ENCODE measurements at places on chromosomes 7 and 10.
A peak's percentile ranks its signal among the peaks of the same experiment; 100 is the strongest.

DNA sequence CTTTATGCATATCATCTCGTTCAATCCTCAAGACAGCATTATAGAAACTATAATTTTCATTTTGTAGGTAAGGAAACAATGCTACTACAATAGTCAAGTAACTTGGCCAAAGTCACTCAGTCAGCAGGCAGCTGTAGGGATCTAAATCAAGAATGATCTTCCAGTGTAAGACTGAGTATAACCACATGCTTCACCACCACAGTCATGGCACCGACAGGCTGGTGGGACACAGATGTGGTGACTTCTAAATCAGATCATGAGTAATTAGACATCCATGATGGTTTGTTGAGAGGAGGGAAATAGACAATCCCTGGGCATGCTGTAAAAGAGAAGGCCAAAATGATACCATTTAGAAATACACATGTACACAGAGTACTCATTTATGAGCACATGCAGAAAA lies 84.1 kb upstream of the ASAH2 start:
- no peak for DNase-seq

GRCh38 chr10:50990568-50991455 lies 83.5 kb upstream of the PRKG1 start:
- DNase-seq = peak; percentile 11

GRCh38 chr7:76328389-76328788 lies 25.9 kb downstream of the HSPB1 start:
- DNase-seq = no peak

GRCh38 chr7:94421681-94422080 lies 27.0 kb downstream of the COL1A2 start:
- no peak for DNase-seq

DNA sequence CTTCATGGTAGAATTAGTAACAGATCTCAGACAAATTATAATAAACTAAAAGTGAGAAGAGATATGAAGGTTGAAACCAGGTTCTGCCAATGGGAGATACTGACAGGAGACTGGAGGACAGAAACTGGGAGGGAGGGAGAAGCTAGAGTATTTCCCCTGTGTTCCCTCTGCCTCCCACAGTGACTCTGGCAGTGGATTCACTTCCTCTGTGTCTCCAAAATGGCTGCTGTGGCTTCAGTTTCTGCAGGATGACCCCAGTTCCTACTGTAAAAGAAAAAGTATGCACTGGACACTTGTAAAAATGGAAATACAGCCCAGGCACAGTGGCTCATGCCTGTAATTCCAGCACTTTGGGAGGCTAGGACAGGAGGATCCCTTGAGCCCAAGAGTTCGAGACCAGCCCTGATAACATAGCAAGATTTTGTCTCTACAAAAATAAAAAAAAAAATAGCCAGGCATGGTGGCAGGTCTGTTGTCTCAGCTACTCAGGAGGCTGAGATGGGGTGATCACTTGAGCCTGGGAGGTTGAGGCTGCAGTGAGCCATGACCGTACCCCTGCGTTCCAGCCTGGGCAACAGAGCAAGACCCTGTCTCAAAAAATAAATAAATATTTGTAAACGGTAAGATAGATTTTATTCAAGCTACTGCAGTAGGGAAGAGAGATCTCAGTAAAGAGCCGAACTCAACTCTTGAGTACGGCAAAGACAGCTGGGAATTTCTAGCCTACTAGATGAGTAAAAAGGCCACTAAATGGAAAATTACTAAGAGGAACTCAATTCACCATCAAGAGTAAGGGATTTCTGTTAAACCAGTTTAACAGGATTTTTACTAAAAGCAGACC lies 156.6 kb upstream of the TRIM24 start:
- DNase-seq = no peak

DNA sequence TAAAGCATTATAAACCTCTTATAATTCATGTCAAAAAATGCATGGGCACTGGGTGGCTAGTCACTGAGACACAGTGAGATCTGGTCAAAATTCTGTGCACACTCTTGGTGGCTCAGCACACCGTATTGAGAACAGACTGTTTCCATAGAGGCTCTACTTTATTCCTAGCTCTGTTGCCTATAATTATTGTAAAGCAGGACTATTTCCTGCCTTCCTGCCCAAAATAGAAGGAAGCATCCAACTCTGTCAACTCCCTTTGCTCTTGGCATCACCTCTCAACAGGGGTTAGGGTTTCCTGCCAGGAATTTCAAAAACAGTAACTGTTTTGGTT lies 45.1 kb downstream of the PTN start:
- DNase-seq = no peak

GRCh38 chr10:35870665-35871310 lies 228.7 kb upstream of the FZD8 start:
- no peak for DNase-seq

DNA sequence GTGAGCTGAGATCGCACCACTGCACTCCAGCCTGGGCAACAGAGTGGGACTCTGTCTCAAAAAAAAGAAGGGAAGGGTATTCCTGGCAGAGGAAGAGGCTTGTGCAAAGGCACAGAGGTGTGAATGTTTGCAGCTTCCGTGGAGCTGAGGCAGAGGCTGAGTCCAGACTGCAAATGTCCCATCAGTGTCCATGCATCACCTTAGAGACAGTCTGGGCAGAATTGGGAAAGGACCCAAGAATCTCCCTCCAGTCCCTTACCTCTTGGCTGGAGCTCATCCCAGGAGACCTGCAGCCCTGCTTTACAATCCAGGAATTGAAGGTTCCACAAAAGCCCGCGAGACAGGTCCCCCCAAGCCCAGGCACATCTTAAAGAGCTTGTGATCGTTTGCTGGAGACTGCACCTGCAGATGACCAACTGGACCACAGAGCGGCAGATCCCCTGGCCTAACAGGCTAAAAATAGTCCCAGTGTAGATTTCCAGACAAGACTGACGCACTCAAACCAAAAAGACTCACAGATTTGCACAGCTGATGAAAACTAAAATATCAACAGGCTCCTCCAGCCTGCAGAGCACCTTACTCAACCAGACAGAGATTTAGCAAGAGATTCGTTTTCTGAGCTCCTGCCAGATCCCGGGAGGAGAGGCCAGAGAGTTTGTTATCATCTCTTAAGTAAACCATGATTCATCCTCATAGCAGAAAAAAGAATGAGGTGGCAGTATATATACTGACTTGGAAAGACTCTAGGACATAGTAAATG lies 22.9 kb upstream of the NANOS1 start:
- DNase-seq = no peak

GRCh38 chr7:68613897-68614296 lies 984.4 kb upstream of the AUTS2 start:
- DNase-seq = no peak

DNA sequence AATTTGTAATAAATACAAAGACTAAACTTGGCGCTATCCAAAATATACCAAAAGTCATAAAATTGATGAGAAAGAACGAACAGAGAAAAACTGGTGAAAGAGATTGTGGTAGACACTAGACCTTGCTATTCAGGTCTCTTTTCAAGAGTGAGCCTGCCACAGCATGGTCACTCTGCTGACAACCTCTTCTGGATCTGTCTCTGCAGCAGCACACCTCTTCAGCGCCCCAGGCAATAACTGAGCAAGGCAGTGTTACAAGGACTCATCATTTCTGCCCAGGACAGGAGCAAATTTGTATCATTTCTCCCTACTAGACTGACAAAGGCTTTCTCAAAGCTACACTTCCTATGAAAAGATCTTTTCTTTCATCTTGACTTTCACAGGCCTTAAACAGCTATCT lies 976.0 kb downstream of the DNAJB9 start:
- no peak for DNase-seq

DNA sequence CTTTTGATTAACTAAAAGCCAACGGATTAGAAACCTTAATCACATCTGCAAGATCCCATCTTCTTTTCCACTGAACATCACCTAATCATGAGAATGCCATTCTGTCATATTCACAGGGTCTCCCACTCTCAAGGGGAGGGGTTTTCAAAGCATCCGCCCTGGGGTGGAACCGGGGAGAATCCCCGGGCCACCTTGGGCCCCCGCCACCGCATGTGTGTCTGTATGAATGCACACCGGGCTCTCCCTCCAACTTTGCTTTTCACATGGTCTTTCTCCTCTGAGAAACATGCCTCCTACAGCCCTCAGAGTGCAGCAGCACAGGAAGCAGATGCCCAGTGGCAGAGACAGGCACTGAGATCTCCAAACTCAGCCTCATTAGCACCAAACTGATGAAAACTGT lies 233.2 kb upstream of the PPP2R2D start:
- DNase-seq = no peak

GRCh38 chr7:131501422-131501821 lies 55.0 kb downstream of the PODXL start:
- DNase-seq = peak; percentile 38

GRCh38 chr10:25808372-25808771 lies 125.7 kb upstream of the MYO3A start:
- DNase-seq = no peak

DNA sequence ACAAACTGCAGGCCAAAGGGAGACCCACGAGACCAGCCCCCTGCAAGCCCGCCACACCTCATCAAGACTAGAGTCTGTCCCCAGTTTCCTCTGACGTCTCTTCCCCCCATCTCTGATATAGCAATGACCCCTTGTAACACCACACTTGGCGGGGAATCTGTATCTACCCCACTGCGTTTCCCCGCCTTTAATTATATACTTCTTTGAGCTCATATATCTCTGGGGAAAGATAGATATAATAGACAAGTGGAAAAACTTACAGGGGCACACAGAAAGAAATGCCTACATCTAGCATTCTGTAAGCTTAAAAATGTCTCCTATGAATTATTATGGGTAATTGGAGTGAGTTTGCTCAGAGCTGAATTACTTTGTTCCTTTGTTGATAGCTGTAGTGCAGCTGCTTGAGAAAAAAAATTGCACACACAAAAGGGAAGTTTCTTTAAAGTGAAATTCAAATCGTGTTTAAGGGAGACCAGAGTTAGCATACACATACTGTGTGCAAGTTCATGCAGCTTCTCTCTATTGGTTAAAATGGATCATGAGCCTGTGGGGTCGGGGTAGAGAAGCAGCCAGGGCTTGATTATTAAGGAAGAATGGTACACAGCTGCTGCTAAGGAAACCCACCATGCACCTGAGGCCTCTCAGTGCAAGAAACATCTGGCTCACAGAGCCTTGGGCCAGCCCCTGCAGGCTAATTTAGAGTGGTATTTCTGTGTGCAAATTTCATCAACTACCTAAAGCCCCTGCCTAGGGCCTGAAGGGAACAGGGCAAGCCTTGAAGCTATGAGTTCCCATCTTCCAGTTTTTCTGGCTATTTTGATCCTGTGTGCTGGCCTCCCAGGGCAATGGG lies 32.5 kb downstream of the CDCA7L start:
- DNase-seq = no peak

DNA sequence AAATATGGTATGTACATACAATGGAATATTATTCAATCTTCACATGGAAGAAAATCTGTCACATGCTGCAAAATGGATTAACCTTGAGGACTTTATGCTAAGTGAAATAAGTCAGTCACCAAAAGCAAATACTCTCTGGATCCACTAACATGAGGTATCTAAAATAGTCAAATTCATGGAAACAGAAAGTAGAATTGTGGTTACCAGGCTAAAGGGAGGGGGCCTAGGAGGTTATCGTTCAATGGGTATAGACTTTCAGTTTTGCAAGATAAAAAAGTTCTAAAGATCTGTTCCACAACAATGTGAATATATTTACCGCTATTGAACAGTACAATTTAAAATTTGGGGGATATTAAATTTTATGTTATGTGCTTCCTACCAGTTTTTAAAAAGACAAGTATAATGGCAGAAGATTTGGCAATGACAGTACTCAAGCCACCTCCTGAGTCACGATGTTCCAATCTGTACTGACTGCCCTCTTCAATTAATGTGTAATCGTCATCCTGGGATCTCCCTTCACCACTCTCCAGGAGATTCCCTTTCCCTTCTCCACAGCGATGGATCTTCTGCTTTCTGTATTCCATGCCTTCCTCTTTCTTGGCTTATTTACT lies 32.3 kb upstream of the IL6 start:
- no peak for DNase-seq

DNA sequence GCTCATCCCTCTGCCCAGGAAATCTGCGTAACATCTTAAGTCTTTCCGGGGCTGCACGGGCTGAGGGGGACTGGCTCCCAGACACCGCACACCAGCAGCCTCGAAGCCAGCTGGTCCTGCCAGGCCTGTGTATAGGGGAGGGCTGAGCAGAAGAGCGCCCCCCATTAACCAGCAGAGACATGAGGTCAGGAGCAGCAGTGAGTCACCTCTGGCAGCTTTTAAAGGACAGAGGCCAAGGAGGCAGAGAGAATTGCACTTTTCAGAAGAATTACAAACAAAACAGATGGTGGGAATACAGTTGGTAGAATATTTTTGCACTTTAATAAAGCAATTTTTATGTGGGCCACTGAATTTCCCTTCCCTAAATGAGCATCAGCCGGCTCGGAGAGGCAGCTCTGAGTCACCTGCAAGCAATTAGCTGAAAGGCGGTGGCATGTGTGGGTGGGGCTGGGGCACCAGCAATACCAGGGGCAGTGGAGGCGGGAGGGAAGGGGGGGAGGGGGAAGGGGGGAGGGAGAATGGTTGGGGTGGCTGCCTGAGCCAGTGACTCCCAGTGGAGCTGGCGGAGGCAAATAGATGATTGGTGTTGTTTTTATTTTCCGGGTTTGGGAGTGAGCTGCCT lies 39.1 kb downstream of the GOLGA7B start:
- DNase-seq = no peak

DNA sequence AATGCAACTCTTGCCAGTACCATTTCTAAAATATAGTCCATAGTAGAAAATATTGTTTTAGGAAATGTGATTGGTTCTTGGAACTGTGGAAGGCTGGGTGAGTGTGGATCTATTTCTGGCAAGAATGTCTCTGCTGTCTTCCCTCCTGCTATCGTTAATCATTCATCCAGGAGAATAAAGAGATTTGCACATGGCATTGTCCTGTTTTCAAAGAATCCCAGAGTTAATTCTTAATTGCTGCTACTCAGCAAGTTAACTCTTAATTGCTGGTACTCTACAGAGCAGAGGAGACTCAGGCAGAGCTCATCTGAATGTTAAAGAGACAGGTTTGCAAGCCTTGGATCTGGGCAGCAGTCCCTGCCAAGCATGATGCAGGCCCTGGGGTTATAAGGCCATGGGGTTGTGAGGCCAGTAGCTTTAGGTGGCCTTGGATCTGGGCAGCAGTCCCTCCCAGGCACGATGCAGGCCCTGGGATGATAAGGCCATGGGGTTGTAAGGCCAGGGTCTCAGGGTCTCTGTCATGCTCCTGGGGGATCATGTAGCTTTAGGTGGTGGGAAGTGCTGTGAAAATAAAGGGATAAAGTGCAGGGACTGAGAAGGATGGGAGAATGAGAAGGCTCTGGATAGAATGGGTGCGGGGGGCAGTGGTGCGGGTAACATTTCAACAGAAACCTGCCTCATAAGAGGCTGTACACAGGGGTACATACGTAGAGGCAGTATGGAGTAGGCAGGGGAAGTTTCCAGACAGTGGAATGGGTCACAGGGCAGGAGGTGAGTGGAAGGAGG lies 162.3 kb downstream of the SVIL start:
- DNase-seq = no peak

GRCh38 chr10:129416956-129417765 lies 49.9 kb upstream of the MGMT start:
- no peak for DNase-seq

- DNase-seq = no peak
Measured at GRCh38 chr7:43754596-43754995, 3.9 kb upstream of the BLVRA start.

GRCh38 chr10:30680908-30681307 lies 51.4 kb upstream of the LYZL2 start:
- DNase-seq = no peak

GRCh38 chr10:4330636-4331035 lies 495.4 kb upstream of the AKR1E2 start:
- no peak for DNase-seq

Data from activated naive CD4-positive, alpha-beta T cell treated with anti-CD3 and anti-CD28 coated beads, Interleukin-2, amount 50 U/mL, for 72 hours (primary cell).